Spleen (tissue), 13 donors: ENCODE measurements at places on chromosomes 12 and 14. TPM values are rescaled to one million over a fixed set of nuclear protein-coding genes. Genes with fewer than 3 reads are reported as not detected.
A peak's percentile ranks its signal among the peaks of the same experiment; 100 is the strongest.

DNA sequence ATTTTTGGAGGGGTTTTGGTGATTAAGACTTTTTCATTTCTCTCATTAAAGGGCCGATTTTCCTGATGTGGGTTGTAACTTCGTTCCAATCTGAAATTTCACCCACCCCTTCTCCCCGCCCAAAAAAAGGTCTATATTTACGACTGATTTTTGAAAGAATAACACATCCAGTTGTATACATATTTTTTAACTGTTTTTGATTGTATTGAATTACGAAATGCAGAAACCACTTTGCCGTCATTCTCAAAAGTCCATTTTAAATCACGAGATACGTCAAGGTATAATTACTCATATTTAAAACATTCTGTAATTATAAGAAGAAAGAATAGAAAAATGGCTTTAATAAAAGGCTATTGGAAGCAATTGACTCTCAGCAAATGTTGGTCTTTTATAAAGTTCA, 520.7 kb downstream of the MED13L start:
- H3K36me3 ChIP-seq: no peaks in the 10 kb centered on the region
- no peaks in the 10 kb centered on the region for H3K4me1 ChIP-seq
- no peak for DNase-seq
- H3K4me3 ChIP-seq: no peak overlapping the region
- no peak overlapping the region for H3K27ac ChIP-seq
- H3K27me3 ChIP-seq: no peaks in the 10 kb centered on the region

Gene KRT85
- not detected for total RNA-seq

DNA sequence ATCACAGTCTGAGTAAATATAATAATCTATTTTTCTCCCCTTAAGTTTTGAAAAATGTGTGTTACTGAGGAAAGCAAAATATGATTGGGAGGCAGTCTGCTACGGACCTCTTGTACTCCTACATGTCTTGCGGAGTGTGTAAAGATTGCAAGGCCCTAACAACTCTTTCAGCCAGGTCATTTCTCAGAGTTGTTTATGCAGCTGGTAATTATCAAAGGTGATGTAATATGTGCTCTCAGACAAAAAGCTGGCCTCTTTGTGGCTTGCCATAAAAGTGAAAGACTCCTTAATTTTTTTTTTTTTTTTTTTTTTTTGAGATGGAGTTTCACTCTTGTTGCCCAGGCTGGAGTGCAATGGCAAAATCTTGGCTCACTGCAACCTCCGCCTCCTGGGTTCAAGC, 40.5 kb upstream of the MON2 start:
- H3K27me3 ChIP-seq: peaks cover 8% of the 10 kb centered on the region
- DNase-seq: no peak
- H3K27ac ChIP-seq: no peak overlapping the region
- H3K4me1 ChIP-seq: no peaks in the 10 kb centered on the region
- H3K4me3 ChIP-seq: no peak overlapping the region
- no peaks in the 10 kb centered on the region for H3K36me3 ChIP-seq

Gene SCN8A
- 3.1 TPM for total RNA-seq

Gene CCDC198
- not detected for total RNA-seq

- no peaks in the 10 kb centered on the region for H3K27me3 ChIP-seq
- peaks cover 45% of the 10 kb centered on the region for H3K36me3 ChIP-seq
- peak; percentile 92 for DNase-seq
- H3K4me1 ChIP-seq: no peaks in the 10 kb centered on the region
- H3K4me3 ChIP-seq: peak overlapping the region; percentile 93
Observed at GRCh38 chr12:48924617-48925303, 532 bp downstream of the FKBP11 start.

Gene CD4
- 104 TPM for total RNA-seq

Gene ITGB7
- 48.7 TPM for total RNA-seq

Gene REM2
- 3.5 TPM for total RNA-seq

Gene FOXN4
- total RNA-seq: not detected

GRCh38 chr12:131555197-131555846, 155.6 kb upstream of the SFSWAP start:
- H3K4me1 ChIP-seq: no peaks in the 10 kb centered on the region
- H3K27me3 ChIP-seq: peaks cover 40% of the 10 kb centered on the region
- H3K4me3 ChIP-seq: no peak overlapping the region

DNA sequence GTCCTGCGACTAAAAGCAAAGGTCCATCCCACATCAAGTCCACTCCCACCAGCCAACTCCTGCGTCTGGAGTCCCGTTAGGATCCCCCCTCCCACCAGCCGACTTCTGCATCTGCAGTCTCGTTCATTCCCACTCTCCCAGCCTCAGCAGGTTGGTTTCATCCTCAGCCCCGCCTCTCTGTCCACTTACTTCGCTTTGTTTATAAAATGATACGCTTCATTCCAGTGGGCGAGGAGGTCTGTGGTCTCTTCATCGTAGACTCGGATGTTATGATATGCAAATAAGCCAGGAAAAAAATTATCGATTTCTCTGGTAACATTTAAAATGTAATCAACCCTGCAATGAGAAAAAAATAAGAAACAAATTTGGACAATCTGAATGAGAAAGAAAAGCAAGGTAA, 56.8 kb downstream of the SSH1 start:
- peak; percentile 46 for DNase-seq
- no peaks in the 10 kb centered on the region for H3K27me3 ChIP-seq
- no peak overlapping the region for H3K4me3 ChIP-seq
- H3K4me1 ChIP-seq: peaks cover 21% of the 10 kb centered on the region
- no peak overlapping the region for H3K27ac ChIP-seq
- peaks cover 92% of the 10 kb centered on the region for H3K36me3 ChIP-seq

- DNase-seq: no peak
- H3K36me3 ChIP-seq: no peaks in the 10 kb centered on the region
- no peak overlapping the region for H3K4me3 ChIP-seq
- peak overlapping the region; percentile 21 for H3K27ac ChIP-seq
- H3K27me3 ChIP-seq: no peaks in the 10 kb centered on the region
- H3K4me1 ChIP-seq: peaks cover 27% of the 10 kb centered on the region
Observed at GRCh38 chr12:46205294-46205693, 63.5 kb downstream of the SLC38A1 start.

DNA sequence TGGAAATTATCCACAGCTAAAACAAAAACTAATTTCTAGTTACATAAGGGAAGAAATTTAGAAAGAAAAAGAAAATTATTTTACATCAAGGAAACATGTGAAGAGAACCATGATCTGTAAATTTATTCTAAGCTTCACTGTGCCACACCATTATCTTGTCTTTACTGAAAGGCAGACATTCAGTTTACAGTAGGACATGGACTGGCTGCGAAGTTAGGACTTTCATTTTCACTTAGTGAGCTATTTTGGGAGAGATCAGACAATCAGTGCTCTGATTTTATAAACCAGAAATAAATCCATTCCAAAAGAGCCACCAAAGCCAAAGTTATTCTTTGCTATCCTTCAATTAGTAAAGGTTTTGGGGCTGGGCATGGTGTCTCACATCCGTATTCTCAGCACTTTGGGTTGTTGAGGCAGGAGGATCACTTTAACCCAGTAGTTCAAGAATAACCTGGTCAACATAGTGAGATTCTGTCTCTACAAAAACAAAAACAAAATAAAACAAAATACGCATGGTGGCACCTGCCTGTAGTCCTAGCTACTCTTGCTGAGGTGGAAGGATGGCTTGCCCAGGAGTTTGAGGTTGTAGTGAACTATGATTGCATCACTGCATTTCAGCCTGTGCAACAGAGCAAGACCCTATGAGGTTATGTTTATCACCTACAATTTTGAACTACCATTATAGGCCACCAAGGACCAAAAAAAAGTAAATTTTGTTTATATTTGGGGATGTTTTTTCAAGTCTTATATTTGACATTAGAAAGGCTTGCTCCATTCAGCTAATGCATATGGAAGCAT, 1084.8 kb upstream of the ATXN7L3B start:
- no peaks in the 10 kb centered on the region for H3K36me3 ChIP-seq
- no peak for DNase-seq
- no peaks in the 10 kb centered on the region for H3K4me1 ChIP-seq
- no peak overlapping the region for H3K27ac ChIP-seq

Gene PHETA1
- 20.5 TPM for total RNA-seq

GRCh38 chr14:90554341-90554740, 157.5 kb downstream of the CALM1 start:
- no peaks in the 10 kb centered on the region for H3K4me1 ChIP-seq
- peak; percentile 62 for DNase-seq
- H3K36me3 ChIP-seq: no peaks in the 10 kb centered on the region

Gene SERPINA12
- total RNA-seq: not detected

Gene KRT74
- not detected for total RNA-seq

GRCh38 chr12:11731455-11731854, 82.0 kb downstream of the ETV6 start:
- H3K27ac ChIP-seq: peak overlapping the region; percentile 70
- H3K27me3 ChIP-seq: no peaks in the 10 kb centered on the region
- DNase-seq: no peak
- H3K4me1 ChIP-seq: peaks cover 82% of the 10 kb centered on the region

- H3K27me3 ChIP-seq: peaks cover 38% of the 10 kb centered on the region
- no peak overlapping the region for H3K27ac ChIP-seq
- H3K36me3 ChIP-seq: no peaks in the 10 kb centered on the region
Observed at GRCh38 chr12:6698352-6699046, 2.1 kb downstream of the PIANP start.

Gene TAS2R8
- total RNA-seq: not detected

Gene LEMD3
- 52.1 TPM for total RNA-seq

Gene GTF2H3
- 20.0 TPM for total RNA-seq

DNA sequence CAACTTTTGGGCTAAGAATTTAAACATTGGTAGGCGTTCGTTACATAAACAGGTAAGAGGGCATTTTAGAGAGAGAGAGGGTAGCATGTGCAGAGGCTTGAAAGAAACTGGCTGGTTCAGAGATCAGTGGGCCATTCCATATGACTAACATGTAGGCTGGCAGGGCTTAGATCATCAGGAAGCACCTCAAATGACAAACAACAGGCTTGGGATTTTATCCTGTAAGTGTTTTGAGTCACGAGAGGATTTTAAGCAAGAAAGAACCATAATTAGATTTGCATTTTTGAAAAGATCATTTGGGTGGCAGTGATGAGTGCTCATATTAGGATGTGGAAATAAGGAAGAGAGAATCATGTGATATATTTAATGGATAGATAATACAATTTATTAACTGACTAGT, 8.7 kb upstream of the PLEKHA5 start:
- no peak overlapping the region for H3K27ac ChIP-seq
- no peak overlapping the region for H3K4me3 ChIP-seq
- DNase-seq: no peak
- no peaks in the 10 kb centered on the region for H3K4me1 ChIP-seq

- no peak overlapping the region for H3K4me3 ChIP-seq
- no peak for DNase-seq
- H3K4me1 ChIP-seq: no peaks in the 10 kb centered on the region
- H3K36me3 ChIP-seq: no peaks in the 10 kb centered on the region
Observed at GRCh38 chr12:275812-276211, 13.2 kb upstream of the SLC6A13 start.

- peaks cover 84% of the 10 kb centered on the region for H3K4me1 ChIP-seq
- H3K36me3 ChIP-seq: peaks cover 69% of the 10 kb centered on the region
- H3K4me3 ChIP-seq: peak overlapping the region; percentile 58
- no peak for DNase-seq
- no peaks in the 10 kb centered on the region for H3K27me3 ChIP-seq
- peak overlapping the region; percentile 79 for H3K27ac ChIP-seq
Observed at GRCh38 chr14:91872517-91873470, 5.5 kb upstream of the TC2N start.

DNA sequence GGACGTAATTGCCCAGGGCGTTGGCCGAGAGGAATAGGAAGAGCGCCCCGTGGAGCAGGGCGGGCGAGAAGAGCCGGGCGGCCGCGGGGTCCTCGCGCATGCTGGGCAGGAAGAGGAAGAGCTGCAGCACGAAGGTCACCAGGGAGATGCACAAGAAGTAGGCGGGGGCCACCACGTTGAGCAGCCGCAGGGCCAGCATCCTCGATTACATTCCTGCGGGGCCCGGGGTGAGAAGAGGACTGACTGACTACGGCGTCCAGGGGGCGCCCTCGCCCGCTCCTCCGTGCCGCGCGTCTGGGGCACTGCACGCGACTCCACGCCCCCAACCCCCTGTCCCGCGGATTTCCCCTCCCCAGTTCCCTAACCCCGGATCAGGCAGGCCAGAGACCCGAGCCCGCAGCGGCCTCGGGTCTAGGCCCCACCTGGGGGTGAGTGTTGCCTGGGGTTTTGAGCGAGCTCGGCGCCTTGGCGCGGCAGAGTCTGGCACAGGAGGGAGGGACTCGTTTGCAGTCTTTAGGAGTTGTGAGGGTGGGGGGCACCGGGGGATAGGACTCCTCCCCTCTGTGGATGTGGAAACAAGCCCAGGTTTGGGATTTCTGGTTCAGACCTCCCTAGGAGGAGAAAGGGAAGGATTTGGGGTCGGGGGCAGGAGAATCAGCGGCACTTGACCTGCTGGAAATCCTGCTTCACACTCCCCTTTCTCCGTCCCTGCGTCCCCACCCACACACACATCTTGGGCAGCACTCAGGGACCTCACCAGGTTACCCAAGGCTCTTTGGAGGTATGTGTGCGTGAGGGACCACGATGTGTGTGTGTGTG, 1.8 kb downstream of the ZDHHC22 start:
- peaks cover 49% of the 10 kb centered on the region for H3K27me3 ChIP-seq
- H3K4me3 ChIP-seq: no peak overlapping the region
- peaks cover 29% of the 10 kb centered on the region for H3K4me1 ChIP-seq
- peak; percentile 82 for DNase-seq

Gene KIF26A
- 12.2 TPM for total RNA-seq

DNA sequence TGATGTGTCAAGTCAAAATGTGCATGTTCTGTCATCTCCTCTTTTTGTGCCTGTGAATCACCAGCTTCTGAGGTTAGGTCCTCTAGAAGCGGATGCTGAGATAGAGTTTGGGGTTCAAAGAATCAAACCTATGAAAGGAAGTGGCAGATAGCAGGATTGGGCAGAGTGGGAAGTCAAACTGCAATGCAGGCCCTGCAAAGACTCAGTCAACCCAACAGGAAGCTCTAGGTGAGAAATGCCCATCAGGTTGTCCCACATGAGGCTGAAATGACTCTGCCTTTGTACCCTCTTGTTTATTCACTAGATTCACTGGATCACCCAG, 4.5 kb upstream of the MIA2 start:
- peaks cover 15% of the 10 kb centered on the region for H3K4me1 ChIP-seq
- H3K27me3 ChIP-seq: no peaks in the 10 kb centered on the region
- DNase-seq: no peak
- H3K4me3 ChIP-seq: no peak overlapping the region
- H3K36me3 ChIP-seq: no peaks in the 10 kb centered on the region

Gene EIF2S3B
- 1.3 TPM for total RNA-seq

Gene ANAPC7
- total RNA-seq: 68.4 TPM

Gene ARHGAP9
- total RNA-seq: 190 TPM

DNA sequence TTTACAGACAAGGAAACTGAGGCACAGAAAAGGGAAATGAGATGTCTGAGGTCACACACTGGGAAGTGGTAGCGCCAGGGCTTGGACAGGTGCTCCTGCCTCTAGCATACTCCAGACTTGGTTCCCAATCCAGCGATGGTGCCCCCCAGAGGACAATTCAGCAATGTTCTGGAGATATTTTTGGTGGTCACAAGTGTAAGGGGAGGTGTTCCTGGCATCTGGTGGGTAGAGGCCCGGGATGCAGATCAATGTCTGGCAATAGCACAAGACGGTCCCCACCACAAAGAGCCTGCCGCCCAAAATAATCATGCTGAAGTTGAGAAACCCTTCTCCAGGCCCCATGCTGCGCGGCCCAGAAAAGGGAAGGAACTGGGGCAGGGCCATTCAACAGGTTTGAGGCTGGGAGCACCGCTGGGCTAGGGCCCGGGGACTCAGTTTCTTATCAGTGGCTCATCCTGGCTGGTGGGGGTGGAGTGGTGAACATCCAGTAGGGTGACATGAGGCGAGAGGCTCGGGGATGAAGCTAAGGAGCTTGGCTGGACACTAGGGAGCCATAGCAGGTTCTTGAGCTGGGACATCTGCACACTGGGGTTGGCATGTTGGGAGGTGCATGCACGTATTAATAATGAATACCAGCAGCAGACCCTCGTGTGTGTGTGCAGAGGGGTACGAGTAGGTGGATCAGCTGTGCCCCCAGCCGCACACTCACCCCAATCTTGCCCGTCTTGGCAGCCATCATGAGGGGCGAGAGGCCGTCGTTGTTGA, 35.1 kb downstream of the TRPV4 start:
- no peak for DNase-seq
- H3K36me3 ChIP-seq: no peaks in the 10 kb centered on the region
- H3K27me3 ChIP-seq: no peaks in the 10 kb centered on the region
- no peak overlapping the region for H3K27ac ChIP-seq
